ENCODE measurements at places on chromosomes 7 and 10. TPM values are rescaled to one million over a fixed set of nuclear protein-coding genes. Genes with fewer than 3 reads are reported as not detected.

- no peak overlapping the region for H3K4me3 ChIP-seq
- DNase-seq = no peak
- H3K4me1 ChIP-seq = peaks cover 20% of the 10 kb centered on the region
Observed at GRCh38 chr7:115475761-115476385, 554.0 kb downstream of the MDFIC start.

- no peaks in the 10 kb centered on the region for H3K27me3 ChIP-seq
- no peaks in the 10 kb centered on the region for H3K4me1 ChIP-seq
- H3K4me3 ChIP-seq = no peak overlapping the region
- no peaks in the 10 kb centered on the region for H3K36me3 ChIP-seq
Observed at GRCh38 chr7:1724118-1724910, 54.2 kb downstream of the ELFN1 start.

DNA sequence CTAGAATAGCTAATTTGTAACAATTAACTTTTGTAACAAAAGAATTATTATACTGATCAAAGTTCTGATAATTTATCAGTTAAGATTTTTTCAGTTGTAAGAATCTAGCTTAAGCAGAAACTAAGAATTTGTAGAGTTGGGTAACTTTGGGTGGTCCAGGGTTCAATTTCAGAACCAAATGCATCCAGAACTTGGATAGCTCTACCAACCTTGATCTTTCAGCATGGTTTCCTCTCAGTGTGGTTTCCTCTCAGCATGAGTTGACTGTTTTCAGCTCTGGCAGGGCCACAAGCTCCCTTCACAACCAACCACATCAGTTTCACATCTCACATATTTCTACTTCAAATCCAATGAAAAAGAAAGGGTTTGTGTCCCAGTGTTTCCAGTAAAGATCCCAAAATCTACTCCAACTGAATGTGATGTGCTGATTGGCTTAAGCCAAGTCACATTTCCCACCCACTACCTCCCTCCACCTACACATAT is 3.3 kb upstream of the FAS start:
- peaks cover 14% of the 10 kb centered on the region for H3K4me1 ChIP-seq
- H3K4me3 ChIP-seq = no peak overlapping the region
- peaks cover 10% of the 10 kb centered on the region for H3K36me3 ChIP-seq
- no peak overlapping the region for H3K27ac ChIP-seq
- no peak for DNase-seq

DNA sequence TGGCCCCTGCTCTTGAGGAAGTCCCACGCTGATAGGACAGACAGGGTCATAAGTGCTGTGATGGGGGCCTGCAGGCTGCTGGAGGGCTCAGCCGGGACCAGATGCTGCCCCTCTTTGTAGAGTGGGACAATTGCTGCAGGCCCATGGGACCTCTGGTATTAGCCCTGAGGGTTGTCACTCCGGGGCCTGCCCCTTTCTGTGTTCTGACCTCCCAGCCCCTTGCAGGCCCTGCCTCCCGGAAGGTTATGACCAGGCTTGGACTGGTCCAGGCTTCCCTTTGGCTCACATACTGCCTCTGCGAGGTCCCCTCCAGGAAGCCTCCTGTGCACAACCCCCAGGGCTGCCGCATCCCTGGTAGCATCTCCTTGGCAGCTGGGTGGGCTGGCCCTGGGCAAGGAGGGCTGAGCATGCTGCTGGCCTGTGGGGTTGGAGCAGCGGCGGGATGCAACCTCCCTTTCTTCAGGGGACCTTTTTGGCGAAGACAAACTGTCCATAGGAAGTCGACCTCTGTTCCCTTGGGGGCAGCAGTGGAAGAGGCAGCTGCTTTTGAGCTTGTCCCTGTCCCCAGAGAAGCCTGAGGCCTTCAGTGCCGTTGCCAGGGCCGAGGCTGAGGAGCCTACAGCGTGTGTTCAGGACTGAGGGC is 8.8 kb downstream of the LIMK1 start:
- DNase-seq = no peak
- peaks cover 17% of the 10 kb centered on the region for H3K36me3 ChIP-seq
- H3K4me1 ChIP-seq = peaks cover 30% of the 10 kb centered on the region
- H3K27me3 ChIP-seq = no peaks in the 10 kb centered on the region
- peak overlapping the region; percentile 88 for H3K27ac ChIP-seq
- no peak overlapping the region for H3K4me3 ChIP-seq

- peak; percentile 68 for DNase-seq
- no peaks in the 10 kb centered on the region for H3K36me3 ChIP-seq
- H3K27me3 ChIP-seq = peaks cover 12% of the 10 kb centered on the region
- no peaks in the 10 kb centered on the region for H3K4me1 ChIP-seq
- H3K27ac ChIP-seq = no peak within 1 kb of the TSS
- H3K4me3 ChIP-seq = peak within 1 kb of the TSS; percentile 70
Observed at GRCh38 chr7:90320801-90321494, at the start of gene FAM237B. Gene FAM237B (minus strand): TSS chr7:90321304. CDS start chr7:90319748, 1,556 bp downstream.

GRCh38 chr7:100675105-100675451 is 1.5 kb downstream of the GNB2 start:
- H3K27me3 ChIP-seq = no peaks in the 10 kb centered on the region
- peak; percentile 61 for DNase-seq
- H3K36me3 ChIP-seq = peaks cover 4% of the 10 kb centered on the region
- no peak overlapping the region for H3K27ac ChIP-seq
- H3K4me3 ChIP-seq = peak overlapping the region; percentile 98

DNA sequence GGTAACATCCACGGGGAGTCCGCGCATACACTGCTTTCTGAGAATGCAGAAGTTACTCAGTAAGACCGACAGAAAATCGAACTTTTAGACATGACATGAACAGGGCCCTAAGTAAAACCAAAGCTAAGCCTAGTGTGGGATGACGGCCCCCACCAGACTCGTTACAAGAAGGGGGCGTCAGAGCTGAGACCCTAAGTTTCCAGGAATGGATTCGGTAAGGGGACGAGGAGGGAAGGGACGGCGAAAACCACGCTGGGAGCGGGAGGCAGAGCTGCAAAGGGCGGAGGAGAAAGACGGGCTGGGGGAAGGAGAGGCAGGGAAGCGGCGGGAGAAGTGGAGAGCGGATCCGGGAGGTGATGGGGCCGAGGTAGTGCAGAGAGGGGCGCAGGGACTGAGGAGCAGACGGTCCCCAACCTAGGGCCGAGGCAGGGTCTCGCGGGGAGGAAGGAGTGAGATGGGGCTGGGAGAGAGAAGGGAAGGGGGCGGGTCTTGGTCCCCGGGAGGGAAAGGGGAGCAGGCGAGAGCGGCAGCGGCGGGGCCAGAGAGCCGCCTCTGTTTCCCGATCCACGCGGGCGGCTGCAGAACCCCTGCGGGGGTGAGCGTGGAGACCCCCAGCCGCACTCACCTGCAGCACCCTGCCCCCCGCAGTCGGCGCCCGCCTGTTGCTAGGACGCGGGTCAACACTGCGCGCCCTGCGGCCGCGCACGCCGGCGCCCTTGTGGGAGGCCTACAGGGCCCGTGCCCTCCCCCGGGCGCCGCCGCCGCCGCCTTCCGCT is 513 bp downstream of the ODAD2 start:
- H3K27me3 ChIP-seq = no peaks in the 10 kb centered on the region
- peaks cover 11% of the 10 kb centered on the region for H3K4me1 ChIP-seq
- H3K36me3 ChIP-seq = no peaks in the 10 kb centered on the region
- DNase-seq = peak; percentile 55
- peak overlapping the region; percentile 83 for H3K4me3 ChIP-seq

DNA sequence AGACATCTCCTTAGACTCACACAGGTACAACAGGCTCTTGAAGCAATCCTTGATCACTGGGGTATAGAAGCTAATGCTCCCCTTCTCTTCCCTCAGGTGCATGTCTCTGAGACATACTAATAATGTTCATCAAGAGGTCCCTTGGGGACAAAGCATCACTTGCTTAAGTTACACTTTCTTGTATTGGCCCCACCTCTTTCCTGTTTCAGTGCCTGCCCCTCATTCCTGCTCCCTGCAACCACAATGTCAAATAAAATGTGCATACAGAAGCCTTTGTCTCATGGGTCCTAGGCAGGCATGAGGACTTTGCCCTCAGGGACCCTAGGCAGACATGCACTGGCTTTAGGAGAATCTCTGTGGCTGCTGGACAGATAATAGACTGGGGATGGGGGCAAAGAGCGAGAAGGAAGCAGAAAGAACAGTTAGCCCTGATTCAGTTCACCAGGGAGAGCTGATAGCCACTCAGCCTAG is 175.0 kb upstream of the NPY start:
- no peaks in the 10 kb centered on the region for H3K27me3 ChIP-seq
- H3K4me3 ChIP-seq = no peak overlapping the region
- no peak overlapping the region for H3K27ac ChIP-seq
- no peaks in the 10 kb centered on the region for H3K4me1 ChIP-seq
- no peaks in the 10 kb centered on the region for H3K36me3 ChIP-seq
- no peak for DNase-seq

GRCh38 chr10:11401264-11402235 is 209.9 kb downstream of the USP6NL start:
- no peaks in the 10 kb centered on the region for H3K36me3 ChIP-seq
- H3K4me3 ChIP-seq = no peak overlapping the region
- no peak overlapping the region for H3K27ac ChIP-seq
- H3K27me3 ChIP-seq = no peaks in the 10 kb centered on the region
- H3K4me1 ChIP-seq = no peaks in the 10 kb centered on the region

The ZNF467 gene
- not detected for total RNA-seq

The DRGX gene
- total RNA-seq = not detected

The SPDYE2B gene
- not detected for total RNA-seq

The PAPOLB gene
- not detected for total RNA-seq

The AGAP3 gene
- 43.3 TPM for total RNA-seq

The ZNF503 gene
- total RNA-seq = 17.5 TPM

The NUTM2E gene
- not detected for total RNA-seq

The LIPJ gene
- total RNA-seq = not detected

Measured in GM23248 (cell line).